GM19239 (cell line): ENCODE measurements at places on chromosomes 7 and 10.
A peak's percentile ranks its signal among the peaks of the same experiment; 100 is the strongest.

DNA sequence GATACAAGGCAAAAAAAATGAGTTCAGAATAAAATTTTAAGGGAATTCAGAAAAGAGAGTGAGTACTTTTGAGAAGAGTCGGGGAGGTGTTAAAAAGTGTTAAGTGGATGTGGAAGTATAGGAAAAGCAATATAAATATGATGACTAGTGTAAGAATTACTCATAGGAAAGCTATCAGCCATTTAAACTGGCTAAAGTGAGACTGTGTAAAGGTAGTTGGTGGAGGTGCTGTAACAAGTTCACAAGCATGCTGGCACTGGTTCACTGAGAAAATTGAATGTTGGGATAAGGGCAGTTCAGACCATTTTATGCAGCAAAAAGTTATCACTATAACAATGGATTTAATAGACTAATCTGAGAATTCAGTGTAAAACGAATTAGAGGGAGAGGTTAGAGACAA is 179.0 kb upstream of the DKK1 start:
- no peak for DNase-seq

- DNase-seq: no peak
Observed at GRCh38 chr7:158567153-158567603, 20.4 kb downstream of the PTPRN2 start.

DNA sequence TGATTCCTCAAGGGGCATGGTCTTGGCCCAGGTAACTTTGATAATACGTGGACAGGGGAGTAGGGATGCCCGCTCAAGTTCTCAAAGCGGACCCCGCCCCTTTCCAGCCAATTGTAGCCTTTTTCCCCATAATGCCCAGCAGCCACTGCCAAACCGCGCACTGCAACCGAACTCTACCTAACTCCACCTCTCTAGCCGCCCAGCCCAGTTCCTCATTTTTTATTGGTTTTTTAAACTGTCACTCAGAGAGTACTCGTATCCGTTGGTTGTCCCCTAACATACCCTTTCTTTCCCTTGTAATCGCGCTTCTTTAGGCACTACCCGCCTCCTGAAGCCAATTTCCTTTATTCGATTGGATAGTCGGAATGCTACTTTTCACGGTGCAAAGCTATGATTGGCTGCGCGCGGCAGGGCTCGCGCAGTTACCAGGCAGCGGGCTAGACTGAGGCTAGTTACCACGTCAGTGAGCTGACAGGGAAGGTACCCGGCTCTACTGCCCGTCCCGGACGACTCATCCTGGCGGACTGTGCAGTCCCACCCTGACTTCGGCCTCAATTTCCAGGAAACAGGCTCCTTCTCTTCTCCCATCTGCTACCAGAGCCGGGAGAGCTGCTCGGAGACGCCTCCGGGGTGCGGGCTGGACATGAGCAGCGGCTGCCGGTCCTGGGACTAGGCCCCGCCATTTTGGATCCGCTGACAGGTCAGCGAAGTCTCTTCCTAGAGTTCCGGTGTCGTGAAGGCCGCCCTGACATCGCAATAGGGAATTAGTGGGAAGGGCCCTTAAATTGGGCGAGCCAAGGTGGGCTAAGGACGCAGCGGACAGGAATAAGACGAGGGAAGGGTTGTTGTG is at the start of gene GBF1:
GBF1 (plus strand) TSS at position 451 of the 850 bp plus-strand sequence. CDS start 13,407 bp downstream, outside the sequence.
- peak; percentile 93 for DNase-seq

DNA sequence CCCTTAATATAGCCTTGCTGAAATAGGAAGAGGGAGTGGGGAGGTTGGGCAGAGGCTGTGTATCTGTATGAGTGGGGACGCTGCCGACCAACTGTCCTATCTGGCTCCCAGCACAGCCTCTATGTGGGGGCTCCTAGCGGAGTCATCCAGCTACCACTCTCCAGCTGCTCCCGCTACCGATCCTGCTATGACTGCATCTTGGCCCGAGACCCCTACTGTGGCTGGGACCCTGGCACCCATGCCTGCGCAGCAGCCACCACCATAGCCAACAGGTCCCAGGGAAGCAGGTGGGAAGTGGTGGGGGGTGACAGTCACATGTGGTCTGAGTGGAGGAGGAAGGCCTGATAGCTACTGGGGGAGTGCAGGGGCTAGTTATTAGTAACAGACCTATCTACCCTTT is 6.6 kb downstream of the MRPL43 start:
- DNase-seq: no peak
